Endothelial cell of umbilical vein (primary cell): ENCODE measurements at places on chromosomes 5 and 9. TPM values are rescaled to one million over a fixed set of nuclear protein-coding genes. Genes with fewer than 3 reads are reported as not detected.

DNA sequence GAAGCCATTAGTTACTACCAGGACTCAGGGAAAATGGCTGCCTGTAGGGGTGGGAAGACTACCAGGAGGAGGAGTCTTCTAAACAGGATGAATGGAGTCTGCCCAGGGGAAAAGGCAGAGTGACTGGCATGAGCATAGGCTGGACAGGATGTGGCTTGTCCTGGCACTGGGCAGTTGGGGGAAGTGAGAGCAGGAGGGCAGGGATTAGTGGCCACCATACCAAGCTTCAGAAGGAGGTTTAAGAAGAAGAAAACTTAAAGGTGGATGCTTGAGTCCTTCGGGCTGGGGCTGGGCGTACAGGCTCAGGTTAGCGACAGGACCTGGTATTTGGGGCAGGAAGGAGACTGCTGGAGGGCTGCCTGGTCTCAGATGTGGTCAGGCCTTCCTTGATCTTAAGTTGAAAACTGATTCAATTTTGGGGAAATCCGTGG, 5.0 kb upstream of the NSD1 start:
- DNase-seq: no peak

TAF11L5 gene
- not detected in 2 replicates for polyA plus RNA-seq

- DNase-seq: peak; percentile 14
These were observed 227.3 kb upstream of the ITGA1 start for GRCh38 chr5:52560366-52560765.

- no peak for DNase-seq
These were observed 204.8 kb upstream of the S1PR3 start for GRCh38 chr9:88786291-88787079.

- DNase-seq: no peak
These were observed 40.9 kb downstream of the ANKRD55 start for GRCh38 chr5:56192246-56192645.

GRCh38 chr5:90909940-90910339, 351.3 kb downstream of the ADGRV1 start:
- no peak for DNase-seq

MAML1 gene
- polyA plus RNA-seq: 11.7 and 12.4 TPM in 2 replicates

C5orf46 gene
- polyA plus RNA-seq: 0.66 and 2.3 TPM in 2 replicates

GRCh38 chr9:27029186-27029585, 23.7 kb upstream of the LRRC19 start:
- DNase-seq: no peak

GRIN1 gene
- not detected in 2 replicates for polyA plus RNA-seq

TAF11L10 gene
- polyA plus RNA-seq: not detected in 2 replicates

DNA sequence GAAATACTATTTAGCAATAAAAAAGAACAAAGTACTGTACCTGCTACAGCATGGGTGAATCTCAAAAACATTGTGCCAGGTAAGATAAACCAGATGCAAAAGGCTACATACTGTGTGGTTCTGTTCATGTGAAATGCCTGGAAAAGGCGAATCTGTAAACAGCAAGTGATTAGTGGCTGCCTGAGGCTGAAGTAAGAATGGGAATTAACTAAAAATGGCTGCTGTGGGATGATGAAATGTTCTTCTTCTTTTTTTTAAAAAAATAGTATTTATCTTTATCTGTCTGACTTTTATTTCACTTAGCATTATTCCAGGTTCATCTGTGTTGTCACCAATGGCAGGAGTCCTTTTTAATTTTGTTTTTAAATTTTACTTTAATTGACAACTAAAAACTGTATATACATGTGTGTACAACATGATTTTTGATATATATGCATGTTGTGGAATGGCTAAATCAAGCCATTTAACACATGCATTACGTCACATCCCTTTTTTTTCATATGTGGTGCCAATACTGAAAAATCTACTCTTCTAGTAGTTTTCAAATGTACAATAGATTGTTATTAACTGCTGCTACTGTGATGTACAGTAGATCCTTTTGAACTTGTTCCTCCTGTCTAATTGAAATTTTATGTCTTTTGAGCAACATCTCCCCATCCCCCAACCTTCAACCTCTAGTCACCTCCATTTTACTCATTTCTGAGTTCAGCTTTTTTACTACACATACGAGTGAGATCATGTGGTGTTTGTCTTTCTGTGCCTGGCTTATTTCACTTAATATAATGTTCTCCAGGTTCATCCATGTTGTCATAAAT, 62.9 kb upstream of the TNFAIP8 start:
- no peak for DNase-seq

DNA sequence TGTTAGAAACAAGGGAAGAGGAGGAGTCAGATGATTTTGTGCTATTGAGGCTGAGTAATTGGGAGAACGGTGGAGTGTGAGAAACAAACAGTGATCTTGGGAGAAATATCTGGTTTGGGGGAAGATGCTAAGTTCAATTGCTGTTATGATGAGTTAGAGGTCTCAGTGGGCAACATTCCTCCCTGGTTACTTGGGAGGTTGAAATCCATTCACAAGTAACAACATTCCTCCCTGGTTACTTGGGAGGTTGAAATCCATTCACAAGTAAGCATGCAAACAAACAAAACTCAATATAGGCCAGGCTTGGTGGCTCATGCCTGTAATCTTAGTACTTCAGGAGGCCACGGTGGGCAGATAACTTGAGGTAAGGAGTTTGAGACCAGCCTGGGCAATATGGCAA, 38.7 kb downstream of the AGXT2 start:
- no peak for DNase-seq

NR5A1 gene
- not detected in 2 replicates for polyA plus RNA-seq

ZNF79 gene
- polyA plus RNA-seq: 6.1 and 6.3 TPM in 2 replicates

GPX8 gene
- 45.1 and 60.1 TPM in 2 replicates for polyA plus RNA-seq
